ENCODE measurements at places on chromosomes 1 and 21. TPM values are rescaled to one million over a fixed set of nuclear protein-coding genes. Genes with fewer than 3 reads are reported as not detected.

DNA sequence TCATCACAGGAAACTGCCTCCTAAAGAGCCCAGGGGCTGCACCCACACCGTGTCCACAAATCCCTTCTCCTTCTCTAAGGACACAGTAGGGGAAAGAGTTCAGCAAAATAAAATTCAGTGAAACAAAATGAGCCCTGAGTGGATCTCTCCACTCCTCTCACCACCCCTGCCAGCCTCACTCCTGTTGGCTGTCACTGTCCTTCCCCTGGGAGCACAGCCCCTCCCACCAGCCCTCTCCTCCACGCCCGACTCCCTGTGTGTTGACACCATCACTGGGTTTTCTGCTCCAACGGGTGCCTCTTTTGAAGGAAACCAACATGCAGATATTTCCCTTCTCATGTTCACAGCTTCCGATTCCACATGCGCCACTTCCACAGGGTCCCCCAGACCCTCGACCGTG lies 356.2 kb downstream of the AJAP1 start:
- DNase-seq, result no peak

GRCh38 chr1:114339379-114339778 lies 171.6 kb downstream of the TRIM33 start:
- no peak for DNase-seq

GRCh38 chr1:229107304-229107815 lies 163.6 kb upstream of the RAB4A start:
- no peak for DNase-seq

GRCh38 chr1:1440262-1441001 lies 4.9 kb downstream of the VWA1 start:
- DNase-seq, result no peak

DNA sequence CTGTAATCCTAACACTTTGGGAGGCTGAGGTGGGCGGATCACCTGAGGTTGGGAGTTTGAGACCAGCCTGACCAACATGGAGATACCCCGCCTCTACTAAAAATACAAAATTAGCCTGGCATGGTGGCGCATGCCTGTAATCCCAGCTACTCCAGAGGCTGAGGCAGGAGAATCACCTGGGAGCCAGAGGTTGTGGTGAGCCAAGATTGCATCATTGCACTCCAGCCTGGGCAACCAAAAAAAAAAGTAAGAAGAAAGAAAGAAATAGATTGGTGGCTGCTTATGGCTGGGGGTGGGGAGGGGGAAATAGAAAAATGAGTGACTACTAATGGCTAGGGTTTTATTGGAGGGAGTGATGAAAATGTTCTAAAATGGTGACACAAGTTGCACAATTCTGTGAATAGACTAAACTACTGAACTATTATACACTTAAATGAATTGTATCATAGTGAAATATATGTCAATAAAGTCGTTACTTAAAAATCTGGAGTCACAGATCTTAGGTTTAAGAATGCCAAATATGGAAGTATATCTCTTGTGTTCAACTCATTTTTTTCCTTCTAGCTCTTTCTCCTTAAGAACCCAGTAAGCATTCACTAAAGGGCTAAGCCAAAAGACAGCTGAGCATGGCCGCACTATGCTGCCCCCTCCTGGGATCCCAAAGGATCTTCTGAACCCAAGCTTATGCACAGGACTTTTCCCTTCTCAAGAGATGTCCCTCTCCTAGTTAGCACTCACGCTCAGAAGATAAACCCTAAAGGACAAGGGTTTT lies 3.2 kb upstream of the NPL start:
- no peak for DNase-seq

GRCh38 chr1:205930195-205930577 lies 13.1 kb downstream of the SLC26A9 start:
- no peak for DNase-seq

Gene SPRR2E
- total RNA-seq, result not detected

DNA sequence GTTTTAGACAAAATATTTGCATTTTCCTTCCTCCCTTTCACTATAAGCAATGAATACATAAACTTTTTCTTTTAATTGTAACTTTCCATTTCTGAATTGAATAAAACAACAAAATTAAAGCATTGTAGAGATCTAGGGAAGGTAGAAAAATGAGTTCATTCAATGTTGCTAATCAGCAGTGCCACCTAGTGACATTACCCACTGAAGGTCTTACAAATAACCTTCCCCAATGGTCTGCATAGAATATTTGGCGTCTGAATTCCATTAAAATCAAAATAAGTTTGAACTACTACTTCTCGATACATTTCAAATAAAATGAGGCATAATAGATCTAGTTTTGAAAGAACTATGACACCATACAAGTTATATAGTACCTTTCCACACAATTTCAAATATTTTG lies 19.6 kb downstream of the FH start:
- no peak for DNase-seq

GRCh38 chr1:109917051-109917767 lies 6.6 kb downstream of the CSF1 start:
- no peak for DNase-seq

- no peak for DNase-seq
Observed at GRCh38 chr1:154784924-154785531, 85.1 kb downstream of the KCNN3 start.

DNA sequence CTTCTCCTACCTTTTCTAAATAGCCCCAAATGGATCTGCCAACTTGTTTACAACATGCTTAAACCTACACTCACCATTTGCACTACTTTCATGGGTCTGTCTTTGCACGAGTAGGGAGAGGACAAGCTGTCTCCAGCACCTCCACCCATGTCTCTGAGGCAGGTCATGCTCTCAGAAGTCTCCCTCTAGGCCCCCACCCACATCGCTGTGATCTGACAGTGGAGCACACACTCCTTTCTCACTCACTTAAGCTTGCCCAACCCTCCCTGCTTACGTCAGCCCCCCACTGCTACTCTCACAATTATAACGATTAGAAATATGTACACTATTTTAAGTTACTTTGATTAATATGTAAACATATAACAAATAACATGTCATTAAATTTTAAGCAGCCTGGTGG lies 141.1 kb downstream of the KCNH1 start:
- no peak for DNase-seq

Gene SPATA21
- total RNA-seq, result not detected

Gene NPR1
- 0.27 TPM for total RNA-seq

Gene PRR9
- not detected for total RNA-seq

Gene PBX1
- total RNA-seq, result 38.0 TPM

Gene TMEM222
- 34.6 TPM for total RNA-seq

DNA sequence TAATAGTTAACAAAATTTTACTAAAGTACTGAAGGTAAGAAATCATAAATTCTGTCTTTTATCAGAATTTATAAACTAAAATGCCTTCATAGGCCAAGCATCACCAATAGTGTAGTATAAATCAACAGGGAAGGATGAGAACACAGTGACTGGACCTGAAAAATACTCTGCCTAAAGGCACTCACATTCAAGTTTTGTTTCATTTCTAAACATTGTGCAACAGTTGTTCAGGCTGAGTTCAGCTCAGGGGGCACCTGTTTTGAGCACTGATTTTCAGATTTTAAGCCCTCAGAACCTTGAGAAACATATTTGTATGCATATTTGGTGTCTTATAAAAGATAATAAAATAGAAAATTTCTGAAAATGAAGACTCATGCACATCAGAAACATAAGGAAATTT lies 12.4 kb downstream of the ACBD6 start:
- DNase-seq, result no peak

DNA sequence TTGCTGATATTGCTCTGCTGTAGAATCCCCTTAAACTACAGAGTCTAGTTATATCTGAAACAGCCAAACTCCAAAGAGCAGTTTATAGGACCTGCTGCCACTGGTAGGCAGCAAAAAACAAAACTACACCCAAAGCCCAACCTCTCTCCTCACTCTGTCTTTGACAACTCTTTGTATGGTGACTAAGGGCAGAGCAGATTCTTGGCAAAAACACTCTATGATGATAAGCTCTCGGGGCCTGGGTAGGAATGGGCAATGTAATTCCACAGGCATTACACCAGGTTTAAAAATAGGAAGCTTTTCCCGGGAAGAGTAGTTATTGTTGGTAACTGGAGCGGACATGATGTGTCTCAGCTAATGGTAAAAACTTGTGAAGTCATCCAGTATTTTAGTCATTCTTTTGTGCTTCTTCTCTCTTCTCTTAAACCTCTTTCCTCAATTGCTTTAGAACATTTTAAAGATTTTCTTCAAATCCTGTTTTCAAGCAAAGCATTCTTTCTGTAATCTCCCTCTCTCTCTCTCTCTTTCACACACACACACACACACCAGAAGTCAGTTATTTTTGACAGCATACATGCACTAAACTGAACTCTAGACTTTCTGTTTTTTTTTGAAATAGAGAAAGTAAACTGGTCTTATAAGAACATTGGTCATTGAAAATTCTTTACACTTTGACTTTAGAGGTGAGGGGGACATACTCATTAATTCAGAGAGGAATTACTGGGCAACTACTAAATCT lies 193.5 kb downstream of the PAPPA2 start:
- DNase-seq, result no peak

Gene KPNA6
- total RNA-seq, result 89.3 TPM

DNA sequence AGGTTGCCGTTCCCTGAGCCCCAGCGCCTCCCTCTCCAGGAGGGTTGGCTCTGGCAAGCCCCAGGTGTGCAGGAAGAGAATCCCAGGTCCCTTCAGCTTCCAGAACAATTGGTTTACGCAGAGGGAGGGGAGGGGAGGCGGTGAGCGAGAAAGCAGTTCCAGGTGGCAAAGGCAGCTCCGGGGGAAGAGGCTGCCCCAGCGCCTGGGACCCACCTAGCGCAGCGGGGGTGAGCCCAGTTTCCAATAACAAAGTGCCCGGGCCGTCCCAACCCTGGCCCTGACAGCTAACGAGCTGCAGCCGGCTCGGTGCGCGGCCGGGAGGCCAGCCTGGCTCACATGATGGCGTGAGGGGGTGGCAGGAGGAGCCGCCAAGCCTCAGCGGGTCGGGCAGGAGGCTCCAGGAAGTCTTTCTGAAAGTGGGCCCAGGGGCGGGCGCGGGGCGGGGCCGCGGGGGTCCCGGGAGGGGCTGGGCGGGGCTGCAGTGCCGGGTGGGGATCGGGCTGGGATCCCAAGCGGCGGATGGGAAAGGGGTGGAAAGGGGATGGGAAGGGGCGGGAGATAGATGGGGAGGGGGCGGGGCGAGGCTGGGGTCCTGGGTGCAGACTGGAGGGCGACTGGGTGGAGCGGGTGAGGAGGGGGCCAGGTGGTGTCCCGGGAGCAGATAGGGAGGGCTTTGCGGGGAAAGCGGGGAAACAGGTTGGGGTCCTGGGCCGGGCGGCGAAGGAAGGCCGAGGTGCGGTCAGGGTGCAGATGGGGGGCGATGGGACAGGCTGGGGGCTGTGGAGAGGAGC lies 22.8 kb downstream of the DHRS3 start:
- DNase-seq, result no peak

Gene AKR7A3
- 0.45 TPM for total RNA-seq

Gene THEM5
- not detected for total RNA-seq

Gene C1orf94
- not detected for total RNA-seq

DNA sequence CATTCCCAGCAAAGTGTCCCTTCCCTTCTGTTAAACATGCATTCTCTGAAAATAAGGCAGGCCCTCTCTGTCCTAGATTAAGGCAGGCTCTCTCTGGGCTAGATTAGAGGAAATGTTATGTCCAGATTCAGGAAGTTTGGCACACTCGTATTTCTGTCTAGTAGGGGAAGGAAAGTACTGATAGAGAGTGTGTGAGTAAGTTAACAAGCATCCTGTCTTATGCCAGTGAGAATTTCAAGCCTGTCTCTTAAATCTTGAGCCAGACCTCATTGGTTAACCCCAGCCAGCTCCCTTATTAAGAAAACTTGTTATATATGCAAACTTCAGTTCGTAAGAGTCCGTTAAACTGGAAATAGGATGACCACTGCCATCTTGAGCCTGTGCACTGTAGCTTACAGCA lies 31.6 kb downstream of the IGSF5 start:
- DNase-seq, result no peak
